ENCODE measurements at places on chromosomes 1 and 21.
A peak's percentile ranks its signal among the peaks of the same experiment; 100 is the strongest.

DNA sequence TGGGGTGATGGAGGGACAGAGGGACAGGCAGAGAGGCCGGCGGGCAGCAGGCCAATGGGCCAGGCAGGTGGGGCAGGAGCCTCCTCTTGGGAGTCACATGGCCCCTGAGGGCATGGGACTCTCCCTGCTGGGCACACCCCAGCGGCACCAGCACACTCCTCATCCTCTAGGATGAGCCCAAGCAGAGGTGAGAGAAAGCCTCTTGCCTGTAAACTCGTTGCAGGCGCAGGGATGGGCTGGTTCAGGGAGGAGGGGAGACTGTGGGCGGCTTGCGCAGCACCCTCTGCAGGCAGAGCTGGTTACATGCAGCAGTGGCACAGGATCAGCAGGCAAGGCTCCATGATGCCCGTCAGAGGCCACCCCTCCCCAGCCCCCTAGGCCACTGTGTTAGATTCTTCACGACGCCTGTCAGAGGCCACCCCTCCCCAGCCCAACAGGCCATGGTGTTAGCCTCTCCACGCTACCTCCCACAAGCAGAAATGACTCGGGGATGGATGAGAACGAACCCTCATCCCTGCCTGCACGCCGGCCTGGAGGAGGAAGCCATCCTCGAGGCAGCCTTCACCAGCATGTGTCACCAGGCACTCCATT lies 209.7 kb upstream of the VAMP3 start:
- peak; percentile 63 for DNase-seq

- no peak for DNase-seq
Measured at GRCh38 chr1:218558271-218558810, 213.2 kb downstream of the TGFB2 start.

DNA sequence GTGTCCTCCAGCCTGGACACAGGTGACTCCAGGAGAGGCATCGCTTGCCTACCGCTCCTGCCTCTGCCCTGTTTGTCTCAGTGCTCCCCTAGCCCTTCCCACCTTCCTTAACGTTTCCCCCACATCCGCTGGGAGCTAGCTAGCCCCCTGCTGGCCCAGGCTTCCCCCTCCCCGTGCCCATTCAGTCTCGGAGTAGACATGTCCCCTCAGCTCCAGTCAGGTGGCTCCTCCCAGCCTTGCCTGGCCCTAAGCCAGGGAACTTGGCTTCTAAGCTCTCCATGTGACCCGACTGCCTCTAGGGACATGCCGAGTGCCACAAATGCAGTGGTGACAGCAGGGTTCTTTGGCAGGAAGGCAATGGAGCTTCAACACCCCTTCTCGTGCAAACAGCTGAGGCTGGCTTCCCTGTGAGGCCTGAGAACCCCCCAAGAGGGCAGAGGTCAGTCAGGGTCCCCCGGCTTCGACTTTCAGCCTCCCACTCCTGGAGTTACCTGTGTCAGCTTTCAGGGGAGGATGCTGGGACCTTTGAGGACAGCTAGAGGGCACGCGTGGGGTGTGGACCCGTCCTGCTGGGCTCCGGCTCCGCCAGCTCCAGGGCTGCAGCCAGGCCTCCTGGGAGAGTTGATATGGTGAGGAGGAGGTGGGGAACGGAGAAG lies 16.2 kb downstream of the DRAXIN start:
- no peak for DNase-seq

GRCh38 chr1:106568201-106568974 lies 488.1 kb upstream of the PRMT6 start:
- DNase-seq = no peak

DNA sequence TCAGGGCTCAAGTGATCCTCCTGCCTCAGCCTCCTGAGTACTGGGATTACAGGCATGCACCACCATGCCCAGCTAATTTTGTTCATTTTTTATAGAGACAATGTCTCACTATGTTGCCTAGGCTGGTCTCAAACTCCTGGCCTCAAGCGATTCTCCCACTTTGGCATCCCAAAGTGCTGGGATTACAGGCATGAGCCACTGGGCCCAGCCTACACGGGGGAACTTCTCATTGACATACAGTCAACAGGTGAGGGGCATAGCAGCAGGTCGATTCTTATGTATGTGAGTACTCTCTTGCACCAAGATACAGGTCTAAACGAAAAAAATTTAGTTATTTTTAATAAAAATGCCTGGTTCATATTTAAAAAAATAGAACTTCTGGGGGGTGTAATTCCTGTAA lies 39.5 kb upstream of the HHAT start:
- DNase-seq = no peak

GRCh38 chr1:99645203-99645602 lies 710 bp upstream of the PALMD start:
- no peak for DNase-seq

DNA sequence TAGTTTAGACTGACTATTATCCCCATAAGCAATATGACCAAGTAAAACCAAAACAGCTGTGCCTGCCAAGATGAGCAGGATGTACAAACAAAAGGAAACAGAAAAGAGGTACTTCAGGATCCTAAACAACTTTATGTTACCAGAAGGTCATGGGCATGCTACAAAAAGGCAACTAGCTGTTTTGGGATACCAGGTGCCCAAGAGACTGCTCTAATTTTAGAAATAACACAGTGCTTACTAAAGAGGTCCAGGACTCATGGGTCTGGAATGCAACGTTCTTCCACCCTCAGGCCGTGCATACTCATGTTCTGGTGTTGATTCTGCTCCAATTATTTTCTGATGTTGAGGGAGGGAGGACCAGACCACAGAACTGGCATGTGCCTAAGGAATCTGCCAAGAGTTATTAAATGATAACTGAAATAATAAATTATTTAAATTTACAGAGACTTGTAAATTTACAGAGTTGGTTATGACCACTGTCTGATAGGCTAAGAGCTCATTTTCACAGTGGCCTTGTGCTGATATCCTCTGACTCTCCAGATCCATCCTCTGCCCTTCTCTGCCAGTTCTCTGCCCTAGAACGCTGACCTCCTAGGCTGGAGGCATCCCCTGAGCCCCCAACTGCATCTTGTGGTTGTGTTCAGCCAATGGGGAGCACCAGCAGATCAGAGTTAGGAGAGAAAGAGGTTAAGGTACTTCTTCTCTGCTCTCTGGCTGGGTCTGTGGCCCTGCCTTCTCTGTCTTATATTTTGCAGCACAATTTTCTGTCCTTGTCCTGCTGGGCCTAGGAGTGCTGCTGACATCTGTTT lies 37.7 kb upstream of the BCL10 start:
- DNase-seq = no peak

GRCh38 chr1:230067871-230068620 lies 1.0 kb downstream of the GALNT2 start:
- peak; percentile 64 for DNase-seq

DNA sequence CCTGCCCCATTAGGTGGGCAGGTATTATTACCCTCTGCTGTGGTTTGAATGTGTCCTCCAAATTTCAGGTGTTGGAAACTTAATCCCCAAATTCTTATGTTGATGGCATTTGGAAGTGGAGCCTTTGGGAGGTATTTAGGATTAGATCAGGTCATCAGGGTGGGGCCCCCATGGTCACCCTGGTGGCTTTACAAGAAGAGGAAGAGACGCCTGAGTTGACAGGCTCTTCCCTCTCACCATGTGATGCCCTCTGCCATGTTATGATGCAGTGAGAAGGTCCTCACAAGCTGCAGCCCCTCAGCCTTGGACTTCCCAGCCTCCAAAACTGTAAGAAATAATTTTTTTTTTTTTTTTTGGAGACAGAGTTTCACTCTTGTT lies 8.8 kb upstream of the THEMIS2 start:
- DNase-seq = no peak

DNA sequence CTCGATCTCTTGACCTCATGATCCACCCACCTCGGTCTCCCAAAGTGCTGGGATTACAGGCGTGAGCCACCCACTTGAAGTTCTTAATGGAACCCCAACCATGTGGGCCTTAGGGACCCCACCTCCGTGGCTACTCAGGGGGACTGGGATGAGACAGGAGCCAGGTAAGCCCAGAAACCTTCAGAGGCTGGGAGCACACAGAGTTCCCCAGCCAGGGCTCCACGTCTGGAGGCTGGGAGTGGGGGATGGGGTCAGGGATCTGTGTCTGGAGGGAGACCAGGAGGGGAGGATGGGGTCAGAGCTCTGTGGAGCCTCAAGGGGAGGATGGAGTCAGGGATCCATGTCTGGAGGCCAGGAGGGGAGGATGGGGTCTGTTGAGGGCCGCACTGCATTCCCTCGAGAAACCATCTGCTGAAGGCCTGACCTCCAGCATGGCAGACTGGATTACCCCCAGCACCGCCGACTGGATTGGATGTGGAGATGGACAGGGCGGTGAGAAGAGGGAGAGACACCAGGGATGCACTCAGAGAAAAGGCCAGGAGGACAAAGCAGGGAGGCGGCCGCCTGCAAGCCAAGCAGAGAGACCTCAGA lies 2.1 kb upstream of the FTCD start:
- DNase-seq = no peak

DNA sequence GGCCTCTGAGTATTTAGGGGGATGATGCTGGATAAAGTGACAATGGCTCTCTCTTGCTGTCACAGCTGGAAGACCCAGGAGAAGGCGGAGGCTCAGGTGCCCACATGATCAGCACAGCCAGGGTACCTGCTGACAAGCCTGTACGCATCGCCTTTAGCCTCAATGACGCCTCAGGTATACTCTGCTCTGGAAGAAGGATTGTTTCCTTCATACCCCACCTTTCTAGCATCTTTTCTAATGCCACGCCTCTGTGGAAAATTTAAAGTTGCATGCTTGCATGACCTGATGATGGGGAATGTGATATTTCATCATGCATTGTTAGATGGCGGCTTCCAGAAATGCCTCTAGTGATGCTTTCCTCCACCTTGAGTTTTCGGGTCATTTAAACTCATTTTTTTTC lies 2.8 kb downstream of the MAP3K7CL start:
- DNase-seq = no peak

DNA sequence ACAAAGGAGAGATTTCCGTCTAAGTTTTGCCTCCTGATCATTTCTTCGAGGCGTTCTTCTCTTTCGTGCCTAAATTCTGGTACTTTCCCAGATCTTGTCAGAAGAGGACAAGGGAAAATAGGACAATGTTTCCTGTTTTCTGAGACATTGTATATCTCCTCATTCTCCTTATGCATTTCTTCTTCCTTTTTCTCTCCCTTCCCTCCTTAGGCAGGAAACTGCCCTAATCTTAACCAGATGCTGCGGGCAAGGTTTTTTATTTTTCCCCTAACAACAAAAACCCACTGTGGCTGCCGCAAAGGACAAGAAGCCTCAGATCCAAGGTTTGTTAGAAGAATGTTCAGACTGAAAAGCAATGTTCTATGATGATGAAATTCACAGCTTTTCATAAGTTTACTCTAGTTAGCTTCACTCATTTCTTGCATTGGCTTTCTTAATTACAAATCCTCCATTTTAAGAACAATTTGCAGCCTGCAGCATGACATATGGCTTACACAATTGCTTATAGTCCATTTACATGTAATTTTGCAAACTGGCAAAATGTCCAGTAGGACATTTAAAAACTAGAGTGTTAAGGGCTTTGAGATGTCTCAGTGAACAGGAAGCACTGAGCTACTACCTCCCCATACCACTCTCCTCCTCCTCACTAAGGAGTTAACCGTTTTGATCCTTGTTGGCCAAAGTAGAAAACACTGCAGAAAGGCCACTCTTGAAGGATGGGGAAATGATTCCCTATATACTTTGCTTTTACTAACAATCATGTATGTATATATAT lies 624 bp downstream of the CTSK start:
- DNase-seq = no peak

DNA sequence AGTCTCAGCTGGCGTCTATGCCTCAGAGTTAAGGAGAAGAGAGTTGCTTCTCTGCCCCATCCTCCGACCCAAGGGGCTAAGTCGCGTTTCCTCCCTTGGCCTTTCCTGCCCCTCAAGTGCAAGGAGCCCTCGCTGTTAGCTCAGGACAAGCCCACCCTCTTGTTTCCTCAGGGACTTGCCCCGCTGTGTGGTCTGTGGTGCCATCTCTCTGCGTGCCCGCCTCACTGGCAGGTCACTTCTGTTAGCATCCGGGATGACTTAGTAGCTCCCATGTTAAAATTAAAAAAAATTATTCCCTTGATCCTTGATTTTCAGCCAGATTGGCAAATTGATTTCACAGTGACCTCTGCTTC lies 96.5 kb downstream of the PCBP3 start:
- no peak for DNase-seq

DNA sequence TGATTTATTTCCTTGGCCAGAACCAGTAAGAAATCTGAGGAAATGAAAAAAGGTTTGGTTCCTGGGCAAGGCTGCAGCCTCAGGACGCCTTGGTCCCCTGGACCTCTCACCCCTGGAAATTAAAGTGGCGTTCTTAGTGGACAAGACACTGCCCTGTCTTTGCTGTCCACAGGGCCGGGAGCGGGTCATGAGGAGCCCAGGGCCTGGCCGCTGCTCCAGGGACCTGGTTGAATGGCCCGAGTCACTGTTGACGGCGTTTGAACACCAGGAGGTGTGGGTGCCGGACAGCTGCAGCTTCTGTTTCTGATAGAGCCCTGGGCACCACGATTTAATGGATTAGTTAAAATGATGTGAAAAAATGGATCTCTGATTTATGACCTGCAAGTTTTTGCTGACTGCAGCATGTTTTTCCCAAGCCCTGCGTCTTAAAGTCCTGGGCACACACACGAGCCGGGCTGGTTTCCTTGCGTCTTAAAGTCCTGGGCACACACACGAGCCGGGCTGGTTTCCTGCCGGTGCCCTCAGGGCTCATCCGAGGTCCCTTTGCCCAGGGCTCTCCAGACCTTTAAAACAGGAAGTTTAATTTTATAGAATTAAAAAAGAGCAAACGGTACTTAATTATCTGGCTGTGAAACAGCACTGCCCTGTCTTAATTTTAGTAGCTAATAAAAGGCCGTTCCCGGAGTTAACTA lies 74.1 kb upstream of the ACTRT2 start:
- no peak for DNase-seq

DNA sequence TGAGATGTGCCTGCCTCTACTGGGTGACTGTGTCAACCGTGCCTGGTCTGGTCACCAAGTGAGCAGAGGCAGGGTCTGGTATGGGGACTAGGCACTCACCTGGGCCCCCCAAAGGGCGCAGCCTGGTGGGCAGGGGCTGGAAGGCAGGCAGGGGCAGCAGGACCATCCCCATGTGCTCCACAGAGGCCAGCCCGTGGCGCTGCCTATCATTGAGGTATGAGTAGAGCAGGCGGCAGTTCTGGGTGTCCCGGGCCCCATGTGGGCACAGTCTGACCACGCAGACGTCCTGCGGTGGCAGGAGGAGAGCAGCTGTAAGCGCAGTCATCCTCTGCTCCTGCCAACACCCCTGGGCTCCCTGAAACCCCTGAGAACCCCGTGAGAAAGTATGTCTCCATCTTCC lies 23.7 kb downstream of the SPOCD1 start:
- DNase-seq = no peak

GRCh38 chr1:19657511-19657910 lies 7.2 kb upstream of the HTR6 start:
- DNase-seq = no peak

GRCh38 chr1:152926091-152926490 lies 17.7 kb downstream of the IVL start:
- DNase-seq = no peak

Data from endothelial cell (in vitro differentiated cells).